IPS DF 6.9 (cell line): ENCODE measurements at places on chromosomes 11 and 22.

DNA sequence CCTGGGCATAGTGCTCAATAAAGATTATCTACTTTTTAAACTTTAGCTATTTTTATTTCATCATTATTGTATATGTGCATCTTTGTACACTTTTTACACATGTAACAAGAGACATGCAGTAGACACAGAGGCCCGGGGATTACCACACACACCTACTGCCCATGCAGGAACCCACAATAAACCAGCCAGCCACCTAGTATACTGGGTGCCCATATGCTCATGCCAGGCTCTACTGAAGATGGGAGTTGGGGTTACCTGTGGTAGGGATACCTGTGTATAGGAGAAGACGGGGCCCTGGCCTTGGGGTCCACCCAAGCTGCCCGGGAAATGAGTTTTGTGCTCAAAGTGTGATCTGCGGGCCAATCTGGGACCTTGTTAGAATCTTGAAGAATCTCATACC, 31.2 kb upstream of the P2RY2 start:
- DNase-seq, result no peak
- no peak overlapping the region for H3K27ac ChIP-seq
- H3K4me1 ChIP-seq, result no peaks in the 10 kb centered on the region
- H3K4me3 ChIP-seq, result no peak overlapping the region
- no peaks in the 10 kb centered on the region for H3K36me3 ChIP-seq

DNA sequence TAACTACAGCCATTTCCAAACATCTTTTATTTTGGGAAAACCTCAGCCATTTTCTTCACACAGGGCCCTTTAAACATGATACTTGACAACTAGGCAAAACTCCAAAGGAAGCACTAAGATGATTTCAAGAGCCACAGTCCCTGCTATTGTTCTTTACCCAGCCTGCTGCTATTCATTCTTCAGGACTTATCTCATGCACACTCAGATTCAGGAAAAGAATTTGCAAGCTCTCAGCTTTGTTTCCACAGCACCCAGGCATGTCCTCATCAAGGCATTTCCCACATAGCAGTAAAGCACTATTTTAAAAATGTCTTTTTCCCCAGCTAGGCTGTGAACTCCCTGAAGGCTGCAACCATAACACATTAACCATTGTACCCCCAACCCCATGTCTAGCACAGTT, 609.3 kb upstream of the CCDC90B start:
- H3K27me3 ChIP-seq, result no peaks in the 10 kb centered on the region
- H3K4me1 ChIP-seq, result no peaks in the 10 kb centered on the region
- H3K4me3 ChIP-seq, result no peak overlapping the region
- H3K36me3 ChIP-seq, result no peaks in the 10 kb centered on the region
- DNase-seq, result no peak
- H3K27ac ChIP-seq, result no peak overlapping the region

- no peak overlapping the region for H3K27ac ChIP-seq
- no peaks in the 10 kb centered on the region for H3K4me1 ChIP-seq
- H3K4me3 ChIP-seq, result no peak overlapping the region
- no peaks in the 10 kb centered on the region; the same call in 1 of the 2 replicates for H3K36me3 ChIP-seq
These were observed 258.5 kb upstream of the PDGFD start for GRCh38 chr11:104422324-104422944.

DNA sequence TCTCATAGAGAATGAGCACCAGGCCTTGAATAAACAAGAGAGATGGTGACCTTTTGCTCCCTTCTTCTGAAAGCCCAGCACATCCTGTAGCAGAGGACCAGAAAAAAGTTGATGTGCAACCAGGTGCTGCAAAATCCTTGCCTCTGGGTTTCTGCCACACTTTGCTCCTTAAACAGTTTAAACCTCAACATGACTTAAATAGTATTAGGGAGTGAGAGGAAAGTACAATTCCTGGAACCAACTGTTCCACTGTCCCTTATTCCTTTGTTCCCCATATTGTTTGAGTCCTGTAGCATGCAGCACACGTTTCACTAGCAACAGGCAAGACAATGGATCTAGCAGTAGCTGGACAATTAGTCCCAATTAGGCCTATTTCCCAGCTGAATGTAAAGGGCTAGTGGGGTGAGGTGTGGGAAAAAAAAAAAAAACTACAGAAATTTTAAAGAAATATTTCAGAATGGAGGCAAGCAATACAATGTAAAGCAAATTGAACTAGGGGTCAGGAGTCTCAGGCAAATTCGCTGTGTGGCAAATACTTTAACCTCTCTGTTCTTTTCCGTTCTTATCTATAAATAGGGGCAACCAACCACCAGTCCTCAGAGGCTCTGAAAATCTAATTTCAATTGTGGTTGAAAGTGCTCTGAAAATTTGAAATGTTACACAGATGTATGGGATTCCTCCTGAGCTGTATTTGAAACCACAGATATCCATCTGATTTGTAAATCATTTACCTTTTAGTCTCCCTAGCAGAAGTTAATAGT, 6.6 kb downstream of the MPPED2 start:
- no peak overlapping the region for H3K4me3 ChIP-seq
- H3K36me3 ChIP-seq, result peaks cover 2% of the 10 kb centered on the region; the same call in 1 of the 2 replicates
- no peak for DNase-seq
- H3K27me3 ChIP-seq, result peaks cover 9% of the 10 kb centered on the region; the same call in 1 of the 2 replicates
- H3K4me1 ChIP-seq, result no peaks in the 10 kb centered on the region

GRCh38 chr11:27627979-27628378, 72.3 kb downstream of the BDNF start:
- H3K36me3 ChIP-seq, result peaks cover 11% of the 10 kb centered on the region; the same call in 1 of the 2 replicates
- H3K27me3 ChIP-seq, result no peaks in the 10 kb centered on the region
- no peak overlapping the region for H3K4me3 ChIP-seq

GRCh38 chr11:64507832-64508375, 83.1 kb upstream of the SLC22A12 start:
- H3K4me3 ChIP-seq, result no peak overlapping the region
- 0 out of 2 replicates have a peak, but pooled peaks cover 2% of the 10 kb centered on the region for H3K27me3 ChIP-seq
- no peaks in the 10 kb centered on the region for H3K4me1 ChIP-seq
- DNase-seq, result no peak
- H3K36me3 ChIP-seq, result no peaks in the 10 kb centered on the region
- no peak overlapping the region for H3K27ac ChIP-seq

- peaks cover 10% of the 10 kb centered on the region; the same call in 1 of the 2 replicates for H3K36me3 ChIP-seq
- no peak overlapping the region for H3K27ac ChIP-seq
- H3K4me1 ChIP-seq, result peaks cover 2% of the 10 kb centered on the region; the same call in 1 of the 2 replicates
- no peaks in the 10 kb centered on the region for H3K27me3 ChIP-seq
- no peak for DNase-seq
These were observed 779 bp downstream of the SELENOH start for GRCh38 chr11:57742087-57742452.

GRCh38 chr11:11306855-11307254, 46.2 kb downstream of the CSNK2A3 start:
- H3K36me3 ChIP-seq, result no peaks in the 10 kb centered on the region
- no peaks in the 10 kb centered on the region for H3K4me1 ChIP-seq
- no peak for DNase-seq
- H3K27ac ChIP-seq, result no peak overlapping the region
- no peak overlapping the region for H3K4me3 ChIP-seq

DNA sequence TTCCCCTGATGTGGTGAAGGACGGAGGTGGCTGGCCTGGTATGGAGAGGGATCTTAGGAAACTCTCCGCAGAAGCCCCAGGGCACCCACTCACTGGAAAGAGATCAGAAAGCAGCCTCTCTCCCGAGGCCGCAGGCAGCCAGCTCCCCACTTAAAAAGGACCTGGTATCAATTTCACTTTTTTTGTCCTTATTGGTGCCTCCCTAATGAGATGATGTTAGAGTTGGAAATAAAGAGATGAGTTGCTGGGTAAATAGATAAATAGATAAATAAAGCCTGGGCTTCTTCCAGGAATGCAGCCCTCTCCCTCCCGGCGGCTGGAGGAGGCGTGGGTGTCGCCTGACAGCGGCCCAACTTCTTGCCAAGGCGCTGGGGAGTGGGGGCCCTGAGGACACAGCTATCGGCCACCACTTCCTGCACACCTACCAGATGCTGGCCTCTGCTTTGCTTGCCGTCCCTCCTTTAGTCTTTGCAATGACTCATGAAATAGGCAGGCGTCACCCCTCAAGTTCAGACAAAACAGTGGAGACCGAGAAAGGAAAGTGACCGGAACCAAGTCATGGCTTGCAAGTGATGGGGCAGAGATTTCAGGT, 42.9 kb downstream of the LINC01488 start:
- H3K4me3 ChIP-seq, result no peak overlapping the region
- DNase-seq, result no peak
- no peak overlapping the region for H3K27ac ChIP-seq
- H3K4me1 ChIP-seq, result peaks cover 3% of the 10 kb centered on the region
- no peaks in the 10 kb centered on the region; the same call in 1 of the 2 replicates for H3K36me3 ChIP-seq

- H3K27ac ChIP-seq, result no peak overlapping the region
- no peaks in the 10 kb centered on the region for H3K4me1 ChIP-seq
These were observed 2.2 kb downstream of the MRPL23 start for GRCh38 chr11:1949302-1949701.
